ENCODE measurements at places on chromosomes 5 and 9.

GRCh38 chr9:134390947-134391318 is 64.7 kb downstream of the RXRA start:
- no peak overlapping the region for H3K27ac ChIP-seq
- H3K4me1 ChIP-seq = peaks cover 18% of the 10 kb centered on the region
- H3K36me3 ChIP-seq = no peaks in the 10 kb centered on the region
- no peak for DNase-seq
- H3K27me3 ChIP-seq = no peaks in the 10 kb centered on the region
- no peak overlapping the region for H3K4me3 ChIP-seq

DNA sequence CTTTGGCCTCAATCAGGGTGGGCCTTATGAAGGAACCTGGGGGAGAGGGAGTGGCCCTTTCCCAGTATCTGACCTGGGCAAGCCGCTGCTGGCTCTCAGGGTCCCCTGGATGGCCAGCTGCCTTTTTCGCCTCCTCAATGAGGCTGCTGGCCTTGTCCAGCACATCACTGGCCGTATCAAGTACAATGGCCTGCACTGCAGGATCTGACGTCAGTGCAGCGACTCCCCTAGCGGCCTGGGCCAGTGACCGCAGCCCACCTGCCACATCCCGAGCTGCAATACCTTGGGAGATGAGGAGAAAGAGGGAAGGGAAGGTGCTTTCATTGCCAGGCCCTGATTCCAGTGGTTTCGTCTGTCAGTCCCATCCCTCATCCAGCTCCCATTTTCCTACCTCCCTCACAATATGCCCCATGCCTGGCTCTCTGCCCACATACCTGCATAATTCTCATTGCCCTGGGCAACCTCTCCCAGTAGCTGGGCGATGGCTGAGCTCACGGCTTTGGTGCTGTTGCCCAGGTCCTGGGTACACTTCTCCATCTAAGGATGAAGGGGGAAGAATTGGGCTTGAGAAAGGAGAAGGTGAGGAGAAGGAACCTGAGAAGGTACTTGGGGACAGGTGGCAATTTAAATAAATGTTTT is 19.1 kb downstream of the TLN1 start:
- no peak overlapping the region for H3K4me3 ChIP-seq
- no peaks in the 10 kb centered on the region for H3K27me3 ChIP-seq
- no peaks in the 10 kb centered on the region for H3K4me1 ChIP-seq
- H3K36me3 ChIP-seq = peaks cover 58% of the 10 kb centered on the region
- no peak for DNase-seq

GRCh38 chr9:73839471-73839870 is 657.7 kb upstream of the RORB start:
- no peak for DNase-seq
- H3K27ac ChIP-seq = no peak overlapping the region
- H3K4me1 ChIP-seq = no peaks in the 10 kb centered on the region
- H3K27me3 ChIP-seq = no peaks in the 10 kb centered on the region
- H3K4me3 ChIP-seq = no peak overlapping the region

GRCh38 chr5:169173372-169173771 is 127.6 kb downstream of the SLIT3 start:
- H3K27ac ChIP-seq = no peak overlapping the region
- no peak overlapping the region for H3K4me3 ChIP-seq
- no peak for DNase-seq
- no peaks in the 10 kb centered on the region for H3K4me1 ChIP-seq

DNA sequence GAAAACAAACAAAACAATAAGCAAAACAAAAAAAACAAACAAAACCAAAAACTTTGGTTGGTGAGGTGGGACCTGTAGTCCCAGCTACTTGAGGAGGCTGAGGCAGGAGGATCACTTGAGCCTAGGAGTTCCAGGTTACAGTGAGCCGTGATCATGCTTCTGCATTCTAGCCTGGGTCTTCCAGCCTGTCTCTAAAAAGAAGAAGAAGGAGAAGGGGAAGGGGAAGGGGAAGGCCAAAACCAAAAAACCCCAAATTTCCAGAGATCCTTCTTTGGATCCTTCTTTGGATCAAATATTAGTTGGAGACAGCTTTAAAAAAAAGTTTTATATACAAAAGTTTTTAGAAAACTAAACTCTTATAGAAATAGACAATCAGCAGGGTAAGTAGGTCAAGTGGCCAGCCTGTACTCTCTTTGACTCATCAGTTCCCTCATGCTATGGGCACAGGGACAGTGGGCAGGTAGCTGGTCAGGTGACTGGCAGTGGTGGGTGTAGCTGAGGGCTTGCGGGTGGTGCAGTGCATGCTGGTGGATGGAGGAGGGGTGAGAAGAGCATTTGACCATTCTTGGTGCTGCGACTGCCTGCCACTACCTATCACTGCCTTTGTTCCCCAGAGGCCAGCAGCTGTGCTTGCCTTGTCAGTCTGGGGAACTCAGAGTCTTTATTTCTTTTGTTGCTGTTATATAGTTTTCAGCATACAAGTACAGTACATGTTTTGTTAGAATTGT is 12.6 kb downstream of the RCL1 start:
- H3K36me3 ChIP-seq = no peaks in the 10 kb centered on the region
- H3K4me1 ChIP-seq = no peaks in the 10 kb centered on the region
- no peaks in the 10 kb centered on the region for H3K27me3 ChIP-seq

DNA sequence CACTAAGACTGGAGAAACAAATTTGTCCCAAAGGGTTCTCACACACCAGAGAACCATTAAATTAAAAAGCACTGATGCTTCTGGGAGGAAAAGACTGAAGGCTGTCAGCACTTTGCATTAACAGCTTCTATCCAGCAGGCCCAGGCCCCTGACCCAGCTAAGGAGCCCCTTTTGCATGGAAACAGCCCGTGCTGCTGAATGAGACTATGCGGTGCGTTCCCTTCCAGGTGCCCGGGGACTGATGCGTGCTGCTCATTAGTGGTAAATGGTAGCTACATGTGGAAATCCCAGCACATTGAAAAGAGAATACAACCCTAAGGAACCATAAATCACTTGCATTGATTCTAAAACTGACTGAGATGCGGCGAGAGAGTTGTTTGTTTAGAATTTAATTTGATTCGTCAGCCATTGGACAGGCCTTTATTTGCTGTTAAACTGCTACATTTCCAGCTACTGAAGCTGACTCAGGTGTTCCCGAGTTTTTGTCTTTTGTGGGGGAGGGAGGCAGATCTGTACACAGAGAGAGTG is 351.0 kb upstream of the SLC24A2 start:
- no peaks in the 10 kb centered on the region for H3K27me3 ChIP-seq
- H3K4me3 ChIP-seq = no peak overlapping the region
- no peaks in the 10 kb centered on the region for H3K4me1 ChIP-seq
- H3K36me3 ChIP-seq = no peaks in the 10 kb centered on the region

DNA sequence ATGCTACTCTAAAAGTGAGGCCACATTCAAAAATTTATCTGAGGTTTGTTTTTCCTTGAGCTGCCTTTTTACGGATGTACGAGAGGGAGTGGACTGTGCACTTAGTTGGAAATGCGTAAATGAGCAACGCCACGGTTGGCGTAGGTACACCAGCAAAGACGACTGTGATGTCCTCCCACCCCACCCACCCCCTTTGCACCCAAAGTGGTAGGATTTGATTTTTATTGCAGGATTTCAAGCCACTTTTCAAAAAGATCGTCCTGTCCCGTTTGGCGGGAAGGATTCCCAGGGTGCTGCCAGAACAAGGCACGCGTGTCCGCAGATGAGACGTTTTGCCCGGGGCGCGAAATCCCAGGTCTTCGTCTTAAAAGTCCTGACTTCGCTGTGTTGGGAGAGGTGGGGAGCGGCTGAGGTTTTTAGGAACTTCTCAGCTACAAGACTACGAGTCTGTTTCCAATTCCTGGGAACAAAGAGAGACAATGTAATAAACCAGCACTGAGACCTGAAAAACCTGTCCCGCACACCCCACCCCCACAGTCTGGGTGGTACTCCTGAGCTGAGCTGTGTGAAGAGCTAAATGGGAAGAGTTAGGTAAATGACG is 1.0 kb upstream of the TLE1 start:
- H3K4me3 ChIP-seq = peak overlapping the region; percentile 22
- H3K36me3 ChIP-seq = no peaks in the 10 kb centered on the region
- peak; percentile 65 for DNase-seq

DNA sequence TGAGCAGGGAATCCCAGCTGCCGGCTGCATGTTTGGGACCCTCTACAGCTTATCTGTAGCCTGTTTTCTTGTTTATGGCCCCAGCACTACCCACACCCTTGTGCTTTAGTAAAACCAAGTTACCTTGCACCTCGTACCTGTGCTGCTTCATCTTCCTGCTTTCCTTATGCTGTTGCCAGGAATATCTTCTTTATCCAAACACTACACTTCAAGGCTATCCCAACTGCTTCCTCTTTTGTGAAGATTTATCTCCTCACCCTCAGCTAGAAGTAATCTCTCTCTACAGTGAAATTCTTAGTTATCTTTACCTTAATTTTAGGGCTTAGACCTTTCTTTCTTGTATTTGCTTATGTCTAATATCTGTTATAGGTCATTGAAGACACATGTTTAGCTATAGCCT is 171.1 kb downstream of the KDM4C start:
- H3K36me3 ChIP-seq = no peaks in the 10 kb centered on the region
- H3K4me3 ChIP-seq = no peak overlapping the region
- no peak for DNase-seq
- no peak overlapping the region for H3K27ac ChIP-seq
- no peaks in the 10 kb centered on the region for H3K27me3 ChIP-seq
- H3K4me1 ChIP-seq = peaks cover 12% of the 10 kb centered on the region

- H3K4me3 ChIP-seq = no peak overlapping the region
- no peaks in the 10 kb centered on the region for H3K4me1 ChIP-seq
- no peak overlapping the region for H3K27ac ChIP-seq
- no peaks in the 10 kb centered on the region for H3K27me3 ChIP-seq
- H3K36me3 ChIP-seq = no peaks in the 10 kb centered on the region
- DNase-seq = no peak
Measured at GRCh38 chr5:92761585-92761984, 819.4 kb downstream of the NR2F1-AS1 start.

DNA sequence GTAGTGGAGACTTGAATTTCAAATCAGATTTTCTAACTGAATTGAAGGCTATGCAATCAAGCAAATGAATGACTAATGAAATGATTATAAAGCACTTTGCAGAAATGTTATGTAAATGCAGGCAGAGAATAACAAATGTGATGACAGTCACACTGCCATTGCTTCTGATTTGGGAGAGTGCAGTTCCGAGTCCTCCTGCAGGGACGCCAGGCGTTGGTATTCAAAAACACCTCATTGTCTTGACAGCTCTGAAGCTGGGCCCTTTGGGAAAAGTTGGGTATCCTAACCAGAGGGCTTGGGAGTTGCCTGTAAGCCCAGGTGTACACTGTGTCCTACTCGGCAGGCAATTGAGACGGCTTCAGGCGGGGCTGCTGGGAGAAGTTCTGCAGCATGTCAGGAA is 57.9 kb downstream of the C5orf15 start:
- DNase-seq = no peak
- no peaks in the 10 kb centered on the region for H3K36me3 ChIP-seq

DNA sequence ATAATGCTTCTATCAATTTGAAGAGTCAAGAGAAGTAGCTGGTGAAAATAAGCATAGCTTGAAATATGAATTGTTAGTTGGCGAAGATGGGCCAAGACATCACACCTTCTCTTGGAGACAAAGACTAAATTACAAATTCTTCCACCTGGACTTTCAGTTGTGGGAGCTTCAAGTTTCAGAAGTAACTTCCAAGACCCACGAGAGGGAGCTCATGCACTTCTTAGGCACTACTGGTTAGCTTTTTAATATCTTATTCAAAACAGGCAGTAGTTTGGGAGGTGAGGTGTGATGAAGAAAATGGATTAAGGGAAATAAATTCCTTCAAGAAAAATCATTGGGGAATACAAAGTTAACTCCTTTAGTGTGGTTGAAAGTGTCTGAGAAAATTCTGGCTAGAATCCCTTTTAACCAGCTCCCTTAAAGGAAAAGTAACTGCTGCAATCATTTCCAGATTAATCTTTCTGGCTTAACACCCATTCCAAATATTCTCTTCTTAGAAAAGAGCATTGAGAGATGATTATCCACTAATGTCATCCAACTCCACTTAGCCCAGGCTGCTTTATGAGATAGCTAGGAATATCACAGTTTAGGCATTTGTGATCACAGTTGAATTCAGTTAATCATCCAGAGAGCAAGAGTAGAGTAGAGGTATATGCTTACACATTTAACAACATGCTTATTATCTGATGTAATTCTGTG is 139.5 kb upstream of the DMRTA1 start:
- H3K4me3 ChIP-seq = no peak overlapping the region
- H3K27me3 ChIP-seq = no peaks in the 10 kb centered on the region
- no peaks in the 10 kb centered on the region for H3K36me3 ChIP-seq
- no peak overlapping the region for H3K27ac ChIP-seq

DNA sequence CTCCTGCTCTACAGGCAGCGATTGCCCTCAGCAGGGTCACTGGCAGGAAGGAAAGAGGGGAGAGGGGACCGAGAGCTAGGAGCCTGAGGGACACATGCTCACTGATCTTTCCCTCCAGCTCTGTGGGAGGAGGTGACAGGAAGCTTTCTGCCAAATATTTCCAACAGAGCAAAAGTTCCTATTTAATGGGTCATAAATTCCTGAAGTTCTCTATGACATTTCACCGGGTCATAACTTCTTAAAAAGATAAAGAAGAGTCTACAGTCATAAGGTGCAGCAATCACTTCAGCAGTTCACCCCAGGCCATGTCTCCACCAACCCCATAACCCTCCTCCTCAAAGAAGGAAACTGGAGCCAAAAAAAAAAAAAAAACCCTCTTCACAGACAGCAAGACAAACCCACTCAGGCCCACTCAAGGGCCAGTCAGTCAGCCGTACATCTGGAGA is 481.1 kb downstream of the NR2F1-AS1 start:
- no peaks in the 10 kb centered on the region for H3K4me1 ChIP-seq
- H3K4me3 ChIP-seq = no peak overlapping the region
- H3K27me3 ChIP-seq = no peaks in the 10 kb centered on the region
- H3K36me3 ChIP-seq = no peaks in the 10 kb centered on the region

- H3K4me1 ChIP-seq = peaks cover 8% of the 10 kb centered on the region
- no peaks in the 10 kb centered on the region for H3K27me3 ChIP-seq
- DNase-seq = peak; percentile 99
Measured at GRCh38 chr9:98255578-98256296, at the start of gene TBC1D2. TSS of gene TBC1D2 (minus strand) at chr9:98255649. CDS start at chr9:98255541, 108 bp downstream.

GRCh38 chr9:86488794-86489193 is 134.6 kb upstream of the TUT7 start:
- H3K36me3 ChIP-seq = no peaks in the 10 kb centered on the region
- no peaks in the 10 kb centered on the region for H3K4me1 ChIP-seq
- H3K27me3 ChIP-seq = no peaks in the 10 kb centered on the region
- H3K27ac ChIP-seq = no peak overlapping the region

DNA sequence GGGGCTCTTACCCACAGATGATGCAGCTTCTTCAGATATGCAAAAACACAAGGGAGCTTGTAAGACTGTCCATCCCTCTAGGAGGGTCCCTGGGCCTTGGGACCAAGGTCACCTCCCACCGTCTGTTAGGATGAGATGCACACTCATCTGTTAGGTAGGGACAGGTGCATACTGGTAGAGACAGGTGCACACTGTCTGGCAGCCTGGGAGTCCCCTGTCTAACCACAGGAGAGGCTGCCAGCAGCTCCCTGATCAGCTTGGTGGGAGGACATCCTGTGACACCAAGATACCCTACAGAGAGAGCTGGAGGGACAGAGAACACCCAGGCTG is 13.2 kb downstream of the TSPAN17 start:
- H3K27ac ChIP-seq = no peak overlapping the region
- no peaks in the 10 kb centered on the region for H3K4me1 ChIP-seq
- no peak for DNase-seq
